ENCODE measurements at places on chromosomes 7 and 10.

DNA sequence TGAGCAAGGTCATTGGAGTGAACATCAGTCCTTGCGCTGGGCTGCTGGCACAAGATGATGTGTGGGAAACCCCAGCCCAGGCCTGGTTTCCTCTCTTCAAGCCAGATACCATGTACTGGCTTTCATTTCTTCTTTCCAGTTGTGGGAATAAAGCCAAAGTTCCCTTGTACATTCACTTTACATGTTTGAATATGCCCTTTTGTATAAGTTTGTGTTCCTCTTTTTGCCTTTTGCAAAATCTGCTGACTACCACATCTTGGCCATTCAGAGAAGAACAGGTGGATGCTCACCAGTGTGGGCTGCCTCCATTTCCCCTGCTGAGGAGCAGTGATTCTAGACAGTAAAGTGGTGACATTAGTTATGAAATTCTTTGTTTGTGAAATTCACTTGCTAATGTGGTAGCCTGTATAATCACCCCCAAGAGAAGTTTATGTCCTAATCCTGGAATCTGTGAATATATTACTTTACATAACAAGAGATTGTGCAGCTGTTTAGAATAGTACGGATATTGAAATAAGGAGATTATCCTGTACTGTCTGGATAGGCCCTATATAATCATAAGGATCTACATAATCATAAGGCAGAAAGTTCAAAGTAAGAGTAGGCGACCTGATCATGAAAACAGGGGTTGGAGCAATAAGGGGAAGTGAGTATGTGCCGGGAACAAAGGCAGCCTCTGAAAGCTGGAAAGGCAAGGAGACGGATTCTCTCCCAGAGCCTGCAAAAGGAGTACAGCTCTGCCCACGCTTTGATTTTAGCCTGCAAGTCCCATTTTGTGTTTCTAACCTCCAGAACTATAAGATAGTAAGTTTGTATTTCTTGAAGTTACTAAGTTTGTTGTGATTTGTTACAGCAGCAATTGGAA lies 18.8 kb upstream of the AOAH start:
- DNase-seq = no peak

GRCh38 chr7:13259930-13260329 lies 572.5 kb downstream of the ARL4A start:
- DNase-seq = no peak

DNA sequence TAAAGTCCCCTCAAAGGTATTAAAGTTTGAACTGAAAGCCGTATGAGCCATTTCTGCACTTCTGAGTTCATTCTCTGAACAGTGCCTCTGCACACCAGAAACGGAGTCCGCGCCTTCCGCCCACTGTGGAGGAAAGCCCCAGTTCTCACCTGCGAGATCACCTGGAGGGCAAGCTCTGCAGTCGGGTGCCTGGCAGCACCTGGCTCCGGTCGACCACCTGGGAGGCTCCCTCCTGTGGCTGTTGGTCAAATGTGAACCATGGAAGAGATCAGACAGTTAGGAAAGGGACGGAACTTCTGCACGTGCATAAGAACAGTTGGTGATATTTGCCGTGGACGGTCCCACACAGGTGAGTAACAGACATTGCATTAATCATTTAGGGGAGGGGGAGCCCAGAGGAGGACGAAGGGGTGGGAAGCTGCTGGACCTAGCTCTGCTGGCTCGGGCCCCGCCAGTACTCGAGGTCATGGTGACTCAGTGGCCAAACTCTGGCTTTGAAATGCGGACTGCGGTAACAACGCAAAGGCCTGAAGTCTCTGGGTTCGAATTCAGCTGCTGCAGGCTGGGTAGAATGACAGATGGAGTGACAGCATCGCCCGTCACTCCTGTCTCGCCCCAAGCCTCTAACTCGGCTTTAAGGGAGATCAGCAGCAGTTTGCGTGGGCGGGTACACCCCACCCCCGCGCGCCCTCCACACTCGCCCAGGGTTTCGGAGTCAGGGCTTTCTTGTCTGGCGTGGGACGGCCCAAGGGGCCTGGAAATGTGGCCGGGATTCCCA lies 1.7 kb upstream of the DPYSL4 start:
- DNase-seq = no peak

GRCh38 chr10:121708728-121709674 lies 110.8 kb upstream of the FGFR2 start:
- no peak for DNase-seq

GRCh38 chr7:83856094-83856493 lies 207.2 kb upstream of the SEMA3E start:
- no peak for DNase-seq

DNA sequence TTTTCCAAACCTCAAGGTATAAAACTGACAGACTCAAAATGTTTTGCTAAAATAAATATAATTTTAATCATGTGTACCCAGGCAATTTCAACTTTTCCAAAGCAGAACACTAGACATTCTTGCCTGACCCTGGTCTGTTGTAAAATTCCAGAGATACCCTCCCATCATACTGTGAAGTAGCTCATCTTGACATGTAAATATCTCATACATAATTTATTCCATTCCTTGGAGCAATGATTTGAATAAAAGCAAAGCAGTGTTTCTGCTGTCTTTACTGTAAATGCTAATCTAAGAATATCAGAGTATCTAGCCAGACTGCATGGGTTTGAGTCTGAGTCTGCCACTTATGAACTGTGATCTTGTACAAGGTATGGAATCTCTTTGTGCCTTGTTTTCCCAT lies 68.9 kb downstream of the TES start:
- DNase-seq = no peak

DNA sequence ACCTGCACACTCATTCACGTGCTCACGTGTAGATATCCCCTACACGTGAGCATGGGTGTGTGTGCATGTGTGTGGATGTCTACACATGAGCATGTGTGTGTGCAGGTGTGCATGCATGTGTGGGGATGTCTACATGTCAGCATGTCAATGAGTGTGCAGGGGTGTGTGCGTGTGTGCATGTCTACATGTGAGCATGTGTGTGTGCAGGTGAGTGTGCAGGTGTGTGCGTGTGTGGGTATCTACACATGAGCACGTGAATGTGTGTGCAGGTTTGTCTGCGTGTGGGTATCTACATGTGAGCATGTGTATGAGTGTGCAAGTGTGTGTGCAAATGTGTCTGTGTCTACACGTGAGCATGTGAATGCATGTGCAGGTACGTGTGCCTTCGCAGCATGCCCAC lies 274.8 kb downstream of the PTPRN2 start:
- DNase-seq = no peak

GRCh38 chr7:141652691-141653090 lies 49.3 kb downstream of the DENND11 start:
- no peak for DNase-seq

- DNase-seq = no peak
Measured at GRCh38 chr7:50504646-50505546, 54.7 kb upstream of the FIGNL1 start.

DNA sequence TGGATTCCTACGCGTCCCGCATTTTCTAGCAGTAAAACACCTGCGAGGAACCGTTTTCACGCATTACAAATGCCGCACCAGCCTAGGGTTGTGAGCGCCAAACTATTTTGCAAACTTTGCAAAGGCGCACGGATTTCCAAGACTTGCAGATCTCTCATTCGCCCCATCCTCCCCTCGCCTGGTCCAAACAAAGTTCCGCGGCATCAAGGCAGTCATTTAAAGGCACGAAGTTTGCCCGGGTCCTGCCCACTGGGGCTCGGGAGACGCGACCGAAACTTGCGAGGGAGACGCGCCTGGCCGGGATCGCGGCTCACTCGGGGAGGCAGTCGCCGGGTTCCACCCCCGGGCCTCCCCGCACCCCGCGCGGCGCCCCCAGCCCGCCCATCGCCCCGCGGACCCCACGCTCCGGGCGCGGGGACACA lies 613 bp downstream of the USP6NL start:
- peak; percentile 53 for DNase-seq

DNA sequence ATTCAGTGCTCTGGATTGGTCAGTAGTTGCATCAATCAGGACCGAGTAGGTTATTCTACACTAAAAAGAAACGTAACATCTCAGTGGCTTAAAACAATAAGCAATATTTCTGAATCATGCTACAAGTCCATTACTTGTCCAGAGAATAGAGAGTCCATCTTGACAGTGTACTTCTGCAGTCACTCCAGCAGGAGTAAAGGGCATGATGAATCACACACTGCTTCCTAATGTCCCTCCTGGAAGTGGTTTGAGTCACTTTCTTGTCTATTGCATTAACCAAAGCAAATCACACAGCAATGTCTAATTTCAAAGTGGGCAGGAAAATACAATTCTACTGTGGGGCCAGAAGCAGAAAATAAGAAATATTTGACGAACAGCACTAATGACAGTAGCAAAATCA lies 124.8 kb downstream of the TSPAN12 start:
- DNase-seq = peak; percentile 7

GRCh38 chr7:102836191-102836919 lies 76.4 kb upstream of the LRRC17 start:
- peak; percentile 80 for DNase-seq

- no peak for DNase-seq
Measured at GRCh38 chr10:31374146-31374696, 55.2 kb downstream of the ZEB1 start.

DNA sequence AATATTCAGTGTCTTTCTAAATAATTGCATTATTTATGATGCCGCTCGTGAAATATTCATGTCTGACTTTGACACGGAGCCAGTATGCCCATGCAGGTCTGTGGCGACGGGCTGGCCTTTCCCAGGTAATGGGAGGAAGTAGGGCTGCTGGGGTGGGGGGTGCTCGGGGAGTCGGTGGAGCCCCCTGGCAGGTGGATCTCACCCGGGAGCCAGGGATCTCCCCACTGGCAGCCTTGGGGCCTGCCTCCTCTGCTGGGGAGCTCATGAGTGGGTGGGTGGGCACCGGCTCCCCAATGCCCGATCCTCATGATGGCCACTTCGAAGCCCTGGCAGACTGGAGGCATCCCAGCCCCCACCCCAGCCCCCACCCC lies 52.8 kb downstream of the PWWP2B start:
- DNase-seq = no peak

GRCh38 chr7:111029574-111030251 lies 61.2 kb upstream of the LRRN3 start:
- DNase-seq = no peak

- DNase-seq = no peak
Measured at GRCh38 chr7:133132906-133133305, 51.0 kb upstream of the CHCHD3 start.

DNA sequence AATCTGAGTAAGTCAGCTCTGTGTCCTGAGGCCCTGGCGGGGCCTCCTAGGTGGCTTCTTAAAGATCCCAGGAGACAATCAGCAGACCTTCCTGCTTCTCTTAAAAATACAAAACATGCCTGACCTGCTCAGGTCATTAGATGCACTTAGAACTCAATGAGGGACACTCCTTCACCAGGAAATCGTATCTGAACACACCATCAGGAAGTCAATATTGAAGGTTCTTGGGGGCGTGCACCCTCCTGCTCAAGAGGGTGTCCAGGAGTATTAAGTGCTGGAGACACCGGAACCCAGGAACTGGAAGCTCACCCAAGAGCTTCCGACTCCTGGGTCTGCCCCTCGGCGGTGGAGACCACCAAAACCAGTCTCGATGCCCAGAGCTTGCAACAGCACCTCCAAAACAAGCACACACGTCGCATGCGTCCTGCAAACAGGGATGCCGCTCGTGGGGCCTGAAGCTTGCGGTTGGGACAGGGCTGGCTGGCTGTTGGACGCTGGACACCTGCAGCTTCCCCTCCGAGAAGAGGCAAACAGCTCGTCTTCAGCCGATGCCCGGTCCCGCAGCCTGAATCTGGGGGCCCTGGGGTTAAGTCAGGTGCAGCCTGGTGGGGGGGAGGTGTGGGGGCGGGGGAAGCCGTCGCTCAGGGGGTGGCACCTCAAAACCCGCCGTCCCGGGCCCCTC lies 803 bp downstream of the RAPGEF5 start:
- peak; percentile 13 for DNase-seq

GRCh38 chr10:71218046-71218650 lies 5.8 kb downstream of the UNC5B start:
- peak; percentile 86 for DNase-seq

DNA sequence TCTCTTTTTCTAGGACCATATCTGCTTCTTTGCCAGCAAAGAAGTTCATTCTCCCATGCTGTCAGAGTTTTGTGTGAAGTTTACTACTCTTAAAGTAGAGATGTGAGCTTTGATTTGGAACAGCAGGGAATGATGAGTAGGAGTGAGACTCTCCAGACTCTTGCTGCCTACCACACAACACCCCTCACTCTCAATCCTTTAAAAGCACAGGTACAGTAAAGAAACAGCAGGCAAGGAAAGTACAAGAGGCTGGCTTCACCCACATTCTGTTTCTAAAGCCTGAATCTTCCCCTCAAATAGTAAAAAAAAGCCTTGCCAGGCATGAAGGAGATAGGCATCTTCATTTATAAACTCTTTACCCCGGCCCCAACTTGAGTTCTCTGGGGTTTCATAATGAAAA lies 97.3 kb downstream of the ARMH3 start:
- no peak for DNase-seq

GRCh38 chr7:131109759-131110296 lies 217.8 kb upstream of the MKLN1 start:
- DNase-seq = peak; percentile 54

DNA sequence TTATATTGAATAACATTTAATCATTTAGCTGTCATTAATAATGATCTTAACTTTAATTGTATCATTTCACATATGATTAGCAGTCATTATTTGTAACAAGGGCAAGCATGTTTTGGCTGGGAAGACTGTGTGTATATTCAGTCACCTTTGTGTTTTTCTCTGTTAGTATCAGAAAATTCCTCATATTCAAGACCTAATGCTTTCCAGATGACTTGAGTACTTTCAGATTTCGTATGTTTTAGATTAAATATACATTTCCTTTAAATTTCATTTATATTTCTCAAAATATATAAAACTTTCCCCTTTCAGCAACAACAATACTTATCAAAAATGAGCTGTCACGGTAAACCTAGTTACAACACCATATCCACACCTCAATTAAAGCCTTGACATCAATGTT lies 6.3 kb upstream of the CACNA2D1 start:
- no peak for DNase-seq

GRCh38 chr10:113067501-113067900 lies 117.5 kb downstream of the TCF7L2 start:
- no peak for DNase-seq

DNA sequence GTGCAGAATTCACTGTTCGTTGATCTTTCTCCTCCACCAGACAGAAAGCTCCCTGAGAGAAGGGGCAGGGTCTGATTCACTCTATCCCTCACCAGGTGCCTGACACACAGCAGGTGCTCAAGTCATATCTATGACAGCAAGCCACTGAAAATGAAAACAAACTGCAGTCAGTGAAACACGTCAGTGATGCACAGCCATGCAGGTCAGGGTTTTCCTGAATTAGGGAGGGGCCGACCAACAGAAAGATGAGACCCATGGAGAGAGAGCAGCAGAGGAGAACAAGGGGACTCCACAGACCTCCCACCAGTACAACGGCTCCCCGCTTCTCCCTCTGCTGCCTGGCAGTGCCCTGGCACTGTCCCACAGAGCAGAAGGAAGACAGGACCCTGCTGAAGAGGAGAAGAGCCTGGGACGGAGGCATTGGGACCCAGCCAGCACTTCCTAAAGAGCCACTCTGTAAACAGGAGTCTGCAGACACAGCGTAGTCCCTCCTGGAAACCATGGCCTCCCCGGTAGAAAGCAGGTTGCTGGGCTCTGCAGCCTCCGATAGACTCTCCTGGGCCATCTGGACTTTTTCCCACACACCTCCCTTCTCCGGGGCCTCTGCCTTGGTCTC lies 50.3 kb downstream of the FAM53B start:
- no peak for DNase-seq

Measured in urothelium cell line (cell line).